Foreskin keratinocyte (primary cell): ENCODE measurements at places on chromosomes 7 and 10.
A peak's percentile ranks its signal among the peaks of the same experiment; 100 is the strongest.

DNA sequence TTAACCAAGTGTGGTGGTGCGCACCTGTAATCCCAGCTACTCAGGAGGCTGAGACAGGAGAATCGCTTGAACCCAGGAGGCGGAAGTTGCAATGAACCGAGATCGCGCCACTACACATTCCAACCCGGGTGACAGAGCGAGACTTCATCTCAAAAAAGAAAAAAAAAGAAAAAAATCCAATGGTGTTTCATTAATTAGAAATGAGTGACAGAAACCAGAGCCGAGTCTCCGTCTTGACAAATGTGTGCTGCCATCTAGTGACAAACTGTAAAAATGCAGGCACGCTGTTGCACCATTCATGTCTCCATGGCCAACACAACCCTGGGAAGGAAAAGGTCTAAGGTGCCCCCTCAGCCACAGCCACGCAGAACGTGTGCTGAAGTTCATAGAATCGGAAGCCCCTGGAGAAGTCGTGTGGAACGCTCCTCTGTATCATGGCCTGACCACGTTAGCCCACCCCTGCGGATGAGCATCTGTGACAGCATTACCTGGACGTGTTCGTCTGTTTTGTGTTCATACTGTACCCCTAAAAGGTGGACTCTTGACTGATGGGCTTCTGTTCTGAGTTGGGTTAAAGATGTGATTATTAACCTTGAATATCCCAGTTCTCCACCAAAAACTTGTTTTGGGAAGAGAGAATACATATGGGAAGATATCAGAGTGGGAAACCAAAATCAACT is 94.9 kb downstream of the LYZL2 start:
- DNase-seq, result peak; percentile 39

DNA sequence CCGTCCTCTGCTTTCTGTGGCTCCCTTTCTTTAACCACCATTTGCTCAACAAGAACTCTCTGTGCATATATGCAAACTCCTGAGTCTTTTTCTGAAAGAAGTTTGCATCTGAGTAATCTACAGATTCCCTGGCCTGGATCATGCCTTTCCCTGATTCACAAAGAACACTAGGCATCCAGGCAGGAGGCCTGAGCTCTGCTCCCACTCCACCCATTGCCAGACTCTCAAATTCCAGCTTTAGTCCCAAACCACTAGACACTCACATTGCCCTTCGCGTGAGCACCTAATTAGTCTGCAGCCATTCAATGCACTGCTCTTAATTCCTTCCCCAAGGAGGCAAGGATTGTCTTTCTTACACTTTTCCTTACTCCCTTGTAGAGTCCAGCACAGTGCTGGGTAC is 60.9 kb downstream of the ABCC2 start:
- DNase-seq, result no peak

GRCh38 chr7:149759093-149759860 is 14.1 kb downstream of the ZNF467 start:
- DNase-seq, result no peak

DNA sequence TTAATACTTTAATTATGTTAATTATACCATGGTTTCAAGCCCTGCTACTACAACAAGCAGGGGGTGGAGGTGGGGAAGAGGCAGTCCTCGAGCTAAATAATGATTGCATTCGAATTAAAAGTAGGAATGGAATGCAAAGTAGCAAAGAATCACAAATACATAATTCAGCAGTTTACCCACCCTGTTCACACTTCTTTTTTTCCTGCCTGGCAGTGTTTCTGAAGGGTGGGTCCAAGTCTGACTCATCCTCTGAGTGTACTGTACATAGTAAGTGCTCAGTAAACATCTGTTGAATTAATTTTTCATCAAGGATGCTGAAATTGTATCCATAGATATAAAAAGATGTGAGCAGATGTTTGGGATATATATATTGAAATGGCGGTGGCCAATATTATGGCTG is 778.8 kb downstream of the LRMDA start:
- DNase-seq, result no peak

DNA sequence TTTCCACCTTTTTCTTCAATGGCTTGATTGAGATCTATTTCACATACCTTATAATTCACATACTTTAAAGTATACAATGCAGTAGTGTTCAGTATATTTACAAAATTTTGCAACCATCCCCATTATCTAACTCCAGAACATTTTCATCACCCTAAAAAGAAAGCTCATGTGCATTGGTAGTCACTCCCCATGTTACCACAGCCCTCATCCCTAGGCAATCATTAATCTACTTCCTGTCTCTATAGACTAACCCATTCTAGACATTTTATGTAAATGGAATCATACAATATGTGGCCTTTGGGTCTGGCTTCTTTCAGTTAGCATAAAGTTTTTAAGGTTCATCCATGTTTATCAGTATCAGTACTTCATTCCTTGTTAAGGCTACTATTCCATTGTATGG is 214.2 kb downstream of the WDR11 start:
- DNase-seq, result no peak
